ENCODE measurements at places on chromosomes 12 and 14.
A peak's percentile ranks its signal among the peaks of the same experiment; 100 is the strongest.

GRCh38 chr14:101834397-101834796 is 72.9 kb downstream of the PPP2R5C start:
- DNase-seq = no peak

DNA sequence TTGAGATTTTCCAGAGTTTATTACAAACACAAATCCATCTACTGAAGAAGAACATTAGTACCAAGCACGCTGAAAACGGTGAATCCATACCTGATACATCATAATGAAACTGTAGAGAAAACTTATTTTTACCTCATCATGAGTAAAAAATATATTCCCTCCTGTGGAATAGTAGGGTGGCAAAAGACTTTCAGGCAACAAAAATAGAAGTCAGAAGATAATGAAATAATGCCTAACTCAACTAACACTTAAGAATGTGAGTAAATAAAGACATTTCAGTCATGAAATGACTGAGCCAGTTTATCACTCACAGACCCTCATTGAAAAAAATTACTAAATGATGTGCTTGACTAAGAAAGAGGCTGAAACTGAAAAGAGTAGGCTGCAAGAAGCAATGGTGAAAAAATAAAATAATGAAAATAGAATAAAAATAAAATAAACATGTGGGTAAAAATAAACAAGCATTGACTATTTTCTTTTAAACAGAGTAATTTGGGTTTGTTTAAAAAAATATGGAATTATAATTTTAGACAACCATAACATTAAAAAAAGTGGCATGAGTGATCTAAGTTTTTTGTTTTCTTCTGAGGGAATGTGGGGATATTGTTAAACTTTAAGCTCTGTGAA is 148.6 kb downstream of the ASCL1 start:
- no peak for DNase-seq

DNA sequence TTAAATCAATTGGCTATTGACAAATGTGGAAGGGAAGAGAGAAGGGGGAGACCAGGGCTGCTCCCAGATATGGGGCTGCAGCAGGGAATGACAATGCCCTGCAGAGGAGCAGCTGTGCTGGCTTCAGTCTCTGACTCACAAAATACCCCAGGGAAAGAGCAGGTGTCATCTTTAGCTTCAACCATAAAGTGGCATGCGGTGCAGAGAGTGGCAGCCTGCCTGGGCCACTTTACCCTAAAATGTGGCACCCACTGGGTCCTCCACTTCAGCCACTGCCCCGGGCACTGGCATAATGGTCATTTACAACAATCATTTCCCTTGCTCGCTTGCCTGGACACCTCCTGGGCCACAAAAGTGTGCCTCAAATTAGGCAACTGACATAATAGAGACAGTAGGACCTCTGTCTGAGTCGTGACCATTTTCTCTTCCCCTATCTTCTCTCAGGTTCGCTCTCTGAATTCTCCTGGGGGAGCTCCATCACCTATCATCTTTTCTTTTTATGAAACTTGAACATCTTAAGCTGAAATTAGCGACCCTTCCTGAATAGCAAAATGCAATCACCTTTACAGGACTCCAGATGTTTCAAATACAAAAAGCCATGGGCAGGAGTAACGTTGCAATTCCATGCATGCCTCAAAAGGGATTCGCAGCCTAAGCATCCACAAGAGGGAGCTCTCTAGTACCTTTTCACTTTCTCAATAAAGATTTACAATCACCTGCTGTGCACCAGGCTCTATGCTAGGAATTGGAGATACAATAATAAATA is 179.9 kb upstream of the ATF7IP start:
- DNase-seq = peak; percentile 82

DNA sequence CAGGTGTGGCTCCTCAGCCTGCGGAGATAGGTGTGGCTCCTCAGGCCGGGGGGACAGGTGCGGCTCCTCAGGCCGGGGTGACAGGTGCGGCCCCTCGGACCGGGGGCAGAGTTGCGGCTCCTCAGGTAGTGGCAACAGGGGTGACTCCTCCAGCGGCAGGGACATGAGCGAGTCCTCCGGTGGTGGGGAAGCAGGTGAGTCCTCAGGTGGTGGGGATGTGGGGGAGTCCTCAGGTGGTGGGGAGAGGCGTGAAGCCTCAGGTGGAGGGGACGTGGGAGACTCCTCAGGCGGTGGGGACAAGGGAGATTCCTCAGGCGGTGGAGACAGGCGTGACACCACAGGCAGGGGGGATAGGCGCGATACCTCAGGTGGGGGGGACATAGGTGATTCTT is 9.2 kb downstream of the KMT2D start:
- DNase-seq = no peak

DNA sequence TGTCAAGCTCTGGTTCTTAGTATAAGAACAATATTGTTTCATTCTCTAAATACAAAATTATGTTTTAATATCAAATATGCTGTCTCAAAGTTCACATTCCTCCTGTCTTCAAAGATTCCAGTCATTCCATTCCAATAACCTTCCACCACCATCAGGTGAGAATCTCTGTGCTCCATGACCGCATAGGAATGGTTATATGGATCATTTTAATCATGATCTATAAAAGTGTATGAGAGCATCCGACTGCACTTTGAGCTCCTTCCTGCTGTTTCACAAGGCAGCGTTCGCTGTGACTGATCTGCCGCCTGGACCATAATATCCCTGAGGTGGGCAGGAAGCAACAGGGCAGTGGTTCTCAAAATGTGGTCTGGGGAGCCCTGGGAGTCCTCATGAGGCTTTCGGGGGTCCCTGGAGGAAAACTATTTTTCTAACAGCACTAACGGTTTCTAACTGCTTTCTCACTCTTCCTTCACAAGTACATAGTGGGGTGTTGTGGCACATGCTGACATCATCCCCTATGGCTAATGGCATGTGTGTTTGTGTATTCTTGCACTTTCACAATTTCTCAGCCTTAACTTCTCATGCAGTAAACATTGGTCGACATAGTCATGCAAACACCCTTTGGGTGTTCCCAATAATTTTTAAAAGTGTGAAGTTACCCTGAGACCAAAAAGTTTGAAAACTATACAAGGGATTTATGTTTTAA is 137.4 kb downstream of the ANO2 start:
- DNase-seq = no peak

GRCh38 chr12:90712671-90713070 is 242.3 kb downstream of the CCER1 start:
- no peak for DNase-seq

- peak; percentile 58 for DNase-seq
Observed at GRCh38 chr12:130031571-130032189, 127.9 kb upstream of the TMEM132D start.

GRCh38 chr12:33724867-33725266 is 285.2 kb upstream of the SYT10 start:
- DNase-seq = no peak

- no peak for DNase-seq
Observed at GRCh38 chr14:61034416-61035120, 53.5 kb downstream of the SLC38A6 start.

DNA sequence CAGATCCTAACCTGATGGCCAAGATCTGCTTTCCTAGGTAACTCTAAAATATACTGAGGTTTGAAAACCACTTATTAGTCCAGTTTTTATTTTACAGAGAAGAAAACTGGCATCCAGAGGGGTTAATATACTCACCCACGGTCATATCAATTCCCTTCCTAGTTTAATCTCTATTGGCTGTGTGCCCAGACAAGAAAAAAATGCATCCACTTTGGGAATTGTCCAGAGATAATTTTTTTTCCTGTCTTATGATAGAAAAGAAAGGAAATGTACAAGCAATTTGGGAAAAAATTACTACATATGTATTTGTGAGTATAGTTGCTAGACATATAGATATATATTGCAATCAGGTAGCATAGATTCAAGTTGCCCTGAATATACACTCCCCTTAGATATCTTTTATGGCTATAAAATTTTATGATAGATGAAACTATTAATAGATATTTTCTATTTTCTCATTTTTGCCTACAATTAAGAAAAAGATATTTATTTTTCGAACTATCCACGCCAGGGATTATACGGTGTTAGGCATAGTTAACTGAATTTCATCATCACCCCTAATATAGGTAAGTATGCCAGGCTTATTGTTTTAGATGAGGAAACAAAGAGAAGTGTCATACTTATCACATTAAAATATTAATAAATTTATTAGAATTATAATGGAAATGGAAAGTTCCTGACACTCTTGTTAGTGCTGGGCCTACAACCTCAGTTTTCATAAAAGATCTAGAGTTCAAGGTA is 100.5 kb upstream of the SLC38A2 start:
- no peak for DNase-seq

DNA sequence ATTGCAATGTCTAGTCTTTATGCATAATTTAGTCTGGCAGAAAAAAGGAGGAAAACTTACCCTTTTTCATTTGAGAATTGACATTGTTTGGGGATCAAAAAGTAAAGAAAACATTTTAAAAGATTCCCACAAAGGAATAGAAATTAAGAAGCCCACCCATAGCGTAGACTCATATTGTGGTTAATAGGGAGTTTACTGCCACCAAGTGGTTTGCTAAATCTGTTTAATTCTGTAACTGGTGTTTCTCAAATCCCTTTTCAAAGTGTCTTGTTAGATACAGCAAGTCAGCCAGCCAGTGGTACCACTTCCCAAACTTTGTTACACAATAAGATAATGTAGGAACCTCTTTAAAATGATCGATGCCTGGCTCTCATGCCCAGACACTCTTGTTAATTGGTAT is 180.3 kb downstream of the IPO8 start:
- no peak for DNase-seq

- no peak for DNase-seq
Observed at GRCh38 chr12:66302827-66303169, 505 bp downstream of the HELB start.

GRCh38 chr12:45601390-45601789 is 128.1 kb upstream of the ARID2 start:
- DNase-seq = no peak

DNA sequence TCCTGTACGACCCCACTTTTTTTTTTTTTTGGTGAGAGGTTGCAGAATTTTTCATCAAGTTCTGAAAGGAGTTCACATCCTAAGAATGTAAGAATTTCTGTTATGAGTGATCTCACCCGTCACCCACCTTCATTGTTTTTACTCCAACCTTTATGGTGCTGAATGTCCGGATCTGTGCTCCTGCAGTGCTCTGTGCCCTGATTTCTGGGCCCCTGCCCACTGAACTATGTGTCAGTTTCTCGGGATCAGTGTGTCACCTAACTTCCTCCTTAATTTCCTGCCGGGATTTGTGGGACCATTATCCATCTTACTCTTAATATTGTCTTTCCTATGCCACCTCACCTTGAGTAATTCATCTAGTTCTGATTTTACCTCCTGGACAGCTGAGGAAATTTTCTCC is 11.6 kb downstream of the RASSF8 start:
- no peak for DNase-seq

- no peak for DNase-seq
Observed at GRCh38 chr12:5070090-5070489, 26.4 kb downstream of the KCNA5 start.

DNA sequence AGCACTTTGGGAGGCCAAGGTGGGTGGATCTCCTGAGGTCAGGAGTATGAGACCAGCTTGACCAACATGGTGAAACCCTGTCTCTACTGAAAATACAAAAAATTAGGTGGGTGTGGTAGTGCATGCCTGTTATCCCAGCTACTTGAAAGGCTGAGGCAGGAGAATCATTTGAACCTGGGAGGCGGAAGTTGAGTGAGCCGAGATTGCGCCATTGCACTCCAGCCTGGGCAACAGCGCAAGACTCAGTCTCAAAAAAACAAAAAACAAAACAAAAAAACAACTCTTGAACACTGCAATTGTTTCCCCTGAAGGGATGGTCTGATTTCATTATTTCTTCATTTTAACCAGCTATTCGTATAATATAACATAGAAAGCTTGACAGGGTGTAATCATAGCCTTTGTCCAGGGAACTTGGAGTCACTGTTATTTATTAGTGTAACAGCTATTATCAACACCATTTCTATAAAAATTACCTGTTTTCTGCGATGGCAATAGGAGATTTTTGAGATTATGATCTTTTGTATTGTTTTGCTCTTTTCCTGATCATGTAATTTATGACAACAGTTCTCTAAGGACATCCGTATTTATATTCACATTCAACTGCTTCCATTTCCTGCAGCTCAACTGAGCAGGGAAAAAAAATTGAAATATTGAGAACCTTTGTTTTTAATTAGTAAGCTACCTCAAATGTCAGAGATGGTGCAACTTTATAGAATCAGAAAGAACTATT is 94.7 kb downstream of the DIP2B start:
- DNase-seq = peak; percentile 42

GRCh38 chr12:121483949-121484348 is 84.0 kb downstream of the RNF34 start:
- no peak for DNase-seq

DNA sequence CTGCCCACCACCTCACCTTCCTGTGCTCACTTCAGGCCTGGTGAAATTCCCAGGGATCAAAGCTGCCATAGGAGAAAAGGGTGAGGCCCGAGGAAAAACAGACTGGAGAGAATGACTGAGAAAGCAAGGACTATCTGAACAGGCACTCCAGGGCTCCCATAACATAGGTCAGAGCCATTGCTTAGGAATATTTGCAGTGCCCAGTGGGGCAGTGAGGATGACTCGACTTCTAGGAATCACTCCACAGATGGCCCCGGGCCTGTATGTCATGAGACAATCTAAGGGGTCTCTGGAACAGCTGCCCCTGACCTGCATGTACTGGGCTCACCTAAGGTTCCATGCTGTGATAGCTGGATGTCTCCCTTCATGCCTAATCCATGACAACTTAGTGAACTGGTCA is 51.6 kb downstream of the GPHB5 start:
- no peak for DNase-seq

GRCh38 chr14:101404426-101405170 is 156.7 kb upstream of the DIO3 start:
- no peak for DNase-seq

DNA sequence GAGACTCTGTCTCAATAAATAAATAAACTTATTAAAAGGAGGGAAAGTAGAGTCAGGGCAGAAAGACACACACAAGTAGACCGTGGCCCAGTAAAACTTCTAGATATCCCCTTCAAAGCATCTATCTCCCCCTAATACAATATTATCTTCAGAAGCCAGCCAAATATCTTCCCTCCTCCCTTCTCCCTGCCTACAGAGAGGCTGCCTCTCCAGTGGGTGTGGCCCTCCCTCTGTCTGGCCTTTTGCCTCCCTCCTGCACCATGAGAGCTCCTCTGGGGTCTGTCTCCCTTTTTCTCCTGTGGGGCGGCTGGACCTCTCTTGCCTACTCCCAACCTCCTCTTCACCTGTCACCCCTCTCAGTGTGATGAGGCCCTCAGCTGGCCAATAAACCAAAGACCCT is 139.2 kb downstream of the EGLN3 start:
- no peak for DNase-seq

- DNase-seq = no peak
Observed at GRCh38 chr14:47425302-47425701, 250.1 kb downstream of the MDGA2 start.

- no peak for DNase-seq
Observed at GRCh38 chr12:102902093-102902492, 15.0 kb downstream of the PAH start.

All from trophoblast cell (in vitro differentiated cells and primary cell).